Upper lobe of left lung (tissue), 6 donors: ENCODE measurements at places on chromosomes 12 and 14. TPM values are rescaled to one million over a fixed set of nuclear protein-coding genes. Genes with fewer than 3 reads are reported as not detected.

DNA sequence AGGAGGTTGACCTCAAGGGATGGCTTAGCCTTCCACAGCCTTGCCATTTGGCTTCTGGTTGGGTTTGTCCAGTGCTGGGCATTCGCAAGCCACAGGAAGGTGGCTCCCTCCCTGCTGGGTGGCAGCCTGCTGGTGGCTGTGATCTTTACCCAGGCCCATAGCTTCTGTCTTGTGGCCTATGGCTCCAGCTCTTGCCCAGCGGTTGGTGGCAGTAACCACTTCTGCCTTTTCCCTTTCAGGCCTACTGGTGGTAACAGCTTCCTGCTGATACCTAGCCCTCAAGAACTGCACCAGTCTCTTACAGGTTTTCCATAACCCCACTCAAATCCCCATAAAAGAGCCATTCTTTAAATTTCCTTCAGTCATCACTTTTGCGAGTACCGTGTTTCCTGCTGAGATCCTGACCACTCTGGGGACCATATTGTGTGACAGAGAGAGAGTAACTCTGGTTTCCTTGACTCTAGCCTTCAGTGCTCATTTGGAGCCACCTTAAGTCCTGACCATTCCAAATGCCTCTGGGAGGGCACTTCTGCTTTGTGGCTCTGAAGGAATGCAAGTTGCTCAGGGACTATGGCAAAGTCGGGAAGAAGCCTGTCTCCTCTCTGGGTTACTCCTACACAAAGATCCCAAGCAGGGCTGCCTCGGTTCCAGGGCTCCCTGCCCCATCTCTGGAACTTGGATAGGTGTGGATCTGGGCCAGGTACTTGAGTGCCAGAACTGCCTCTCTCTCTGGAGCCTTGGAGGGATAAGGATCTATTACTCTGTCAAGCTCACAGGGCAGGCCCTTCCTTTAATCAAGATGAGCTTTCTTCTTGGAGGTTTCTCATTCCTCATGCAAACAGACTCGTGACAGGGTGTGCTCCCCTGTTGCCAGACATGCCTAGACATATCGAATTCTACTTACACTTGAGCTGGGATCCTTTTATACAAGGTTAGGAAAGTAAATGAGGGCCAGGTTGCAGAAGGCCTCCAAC, 2.9 kb upstream of the NYNRIN start:
- no peak for DNase-seq

GRCh38 chr14:21527318-21527679, 1.2 kb upstream of the SALL2 start:
- DNase-seq: no peak

DNA sequence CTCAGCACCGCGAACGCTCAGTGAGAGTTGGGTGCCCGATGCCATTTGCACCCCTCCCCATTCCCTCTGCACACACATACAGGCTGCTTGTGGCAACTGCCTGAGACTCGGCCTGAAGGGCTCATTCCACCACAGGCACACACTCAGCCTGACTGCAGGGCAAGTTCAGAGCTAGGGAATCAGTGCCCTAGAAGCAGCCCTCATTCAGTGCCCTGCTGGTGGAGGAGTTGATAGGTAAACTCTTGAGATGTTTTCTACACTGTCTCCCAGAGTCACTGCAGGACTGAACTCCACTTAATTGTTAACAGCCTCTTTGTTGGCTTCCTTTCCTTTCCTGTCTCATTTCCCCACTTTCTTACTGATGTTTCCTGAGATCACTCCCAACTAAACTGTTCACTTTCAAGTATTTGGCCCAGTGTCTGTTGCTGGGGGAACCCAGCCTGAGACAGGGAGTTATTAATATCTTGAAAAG, 16.9 kb downstream of the PPP1R36 start:
- no peak for DNase-seq

- DNase-seq: no peak
Observed at GRCh38 chr14:49497725-49498348, 88.3 kb downstream of the RPS29 start.

- no peak for DNase-seq
Observed at GRCh38 chr14:23370221-23370620, 2.4 kb upstream of the IL25 start.

DNA sequence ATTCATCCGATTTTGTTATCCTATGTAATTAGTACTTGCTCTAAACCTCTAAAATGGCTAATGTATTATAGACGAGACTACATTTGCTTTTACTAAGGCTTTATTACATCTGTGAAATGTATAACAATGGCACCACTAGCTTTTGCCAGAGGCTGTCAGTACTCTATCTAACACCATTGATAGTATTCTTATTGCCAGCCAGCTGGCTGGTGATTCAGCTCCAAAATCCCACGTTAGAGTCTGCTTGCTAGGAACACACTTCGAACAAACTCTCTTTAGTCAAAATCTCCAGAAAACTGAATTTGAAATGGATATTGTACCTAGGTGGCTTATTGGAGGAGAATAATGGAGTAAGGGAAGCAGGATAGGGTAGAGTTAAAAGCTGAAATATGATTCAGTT, 839.2 kb downstream of the SLC6A15 start:
- no peak for DNase-seq

DNA sequence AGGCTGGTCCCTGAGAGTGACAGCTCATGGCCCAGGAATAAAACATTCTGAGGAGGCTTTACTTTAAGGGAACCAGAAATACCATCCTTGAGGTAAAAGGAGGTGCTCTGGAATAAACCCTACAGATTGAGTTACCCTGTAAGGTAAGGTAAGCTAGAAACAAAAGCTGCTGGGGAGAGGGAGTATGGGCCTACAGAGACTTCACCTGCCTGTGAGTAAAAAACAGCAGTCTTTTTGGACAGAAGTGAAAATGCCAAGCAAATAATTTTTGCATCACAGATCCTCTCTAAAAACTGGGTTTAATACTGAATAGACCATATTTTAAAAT, 41.2 kb downstream of the CORO1C start:
- no peak for DNase-seq

DNA sequence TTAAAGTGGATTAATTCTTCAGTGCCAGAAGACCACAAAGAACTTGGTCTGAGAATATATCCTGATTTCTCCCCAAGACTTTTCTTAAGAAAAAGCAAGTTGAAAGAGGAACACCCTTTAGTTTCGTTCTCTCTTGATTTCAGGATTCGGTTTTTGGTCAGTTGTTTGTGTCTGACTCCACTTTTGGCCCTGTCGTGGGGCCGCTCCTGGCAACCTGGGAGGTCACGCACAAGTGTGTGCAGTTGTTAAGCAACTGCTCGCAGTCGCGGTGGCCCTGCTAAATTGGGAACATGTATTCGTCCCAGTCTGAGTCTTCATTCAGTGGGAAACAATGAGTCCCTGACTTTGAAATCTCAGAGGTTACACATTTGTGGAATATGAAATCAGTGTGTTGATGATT, 68.7 kb downstream of the RGS6 start:
- no peak for DNase-seq

Gene KRT77
- not detected for total RNA-seq
